Camera-type eye (tissue), 1 donor: ENCODE measurements at places on chromosomes 16 and 17. TPM values are rescaled to one million over a fixed set of nuclear protein-coding genes. Genes with fewer than 3 reads are reported as not detected.

NPIPB9 gene
- 3.5 TPM for total RNA-seq

HCRT gene
- 1.4 TPM for total RNA-seq

NACA2 gene
- not detected for total RNA-seq

EVI2B gene
- total RNA-seq, result 2.5 TPM

OTOP2 gene
- not detected for total RNA-seq

CX3CL1 gene
- total RNA-seq, result 12.3 TPM

GCGR gene
- total RNA-seq, result 0.27 TPM

MT3 gene
- total RNA-seq, result not detected

HBM gene
- 15.4 TPM for total RNA-seq

TEKT5 gene
- 0.44 TPM for total RNA-seq

RHOT1 gene
- 180 TPM for total RNA-seq

CCL8 gene
- 0.33 TPM for total RNA-seq

SOX9 gene
- 83.6 TPM for total RNA-seq

KIF19 gene
- total RNA-seq, result 18.6 TPM

SCIMP gene
- 0.77 TPM for total RNA-seq

MTHFSD gene
- total RNA-seq, result 39.4 TPM

AATK gene
- total RNA-seq, result 19.9 TPM

ABCA10 gene
- 10.1 TPM for total RNA-seq

OR4D1 gene
- not detected for total RNA-seq

LDAF1 gene
- total RNA-seq, result 43.0 TPM

NLRP1 gene
- total RNA-seq, result 57.1 TPM

PARD6A gene
- 6.8 TPM for total RNA-seq

ACSF2 gene
- total RNA-seq, result 14.0 TPM

ACSM3 gene
- 2.0 TPM for total RNA-seq

TBC1D3G gene
- total RNA-seq, result 2.2 TPM

TPSB2 gene
- 5.2 TPM for total RNA-seq

AXIN2 gene
- 21.7 TPM for total RNA-seq

HID1 gene
- total RNA-seq, result 16.0 TPM

CLEC3A gene
- not detected for total RNA-seq

WNK4 gene
- total RNA-seq, result 0.33 TPM

NFATC2IP gene
- 35.8 TPM for total RNA-seq

RGS9 gene
- 20.2 TPM for total RNA-seq

KRTAP2-4 gene
- not detected for total RNA-seq

ENPP7 gene
- not detected for total RNA-seq

ANKFY1 gene
- total RNA-seq, result 67.3 TPM

CRYBA1 gene
- 4,794 TPM for total RNA-seq

CCL18 gene
- total RNA-seq, result not detected

STXBP4 gene
- 128 TPM for total RNA-seq

ALDOC gene
- total RNA-seq, result 134 TPM

RNF222 gene
- total RNA-seq, result not detected

ITGB4 gene
- 19.5 TPM for total RNA-seq

BRIP1 gene
- 11.0 TPM for total RNA-seq

SNAI3 gene
- 1.4 TPM for total RNA-seq

TMEM88 gene
- 4.4 TPM for total RNA-seq

TVP23C gene
- 47.6 TPM for total RNA-seq

MRPS23 gene
- 21.9 TPM for total RNA-seq

ELMO3 gene
- total RNA-seq, result 1.4 TPM

TNFRSF13B gene
- total RNA-seq, result not detected

ABCC6 gene
- 3.0 TPM for total RNA-seq

ZG16 gene
- total RNA-seq, result not detected
